ENCODE measurements at places on chromosomes 4 and X. TPM values are rescaled to one million over a fixed set of nuclear protein-coding genes. Genes with fewer than 3 reads are reported as not detected.

GRCh38 chrX:119647552-119648420 is 41.6 kb upstream of the NKRF start:
- DNase-seq: no peak

DNA sequence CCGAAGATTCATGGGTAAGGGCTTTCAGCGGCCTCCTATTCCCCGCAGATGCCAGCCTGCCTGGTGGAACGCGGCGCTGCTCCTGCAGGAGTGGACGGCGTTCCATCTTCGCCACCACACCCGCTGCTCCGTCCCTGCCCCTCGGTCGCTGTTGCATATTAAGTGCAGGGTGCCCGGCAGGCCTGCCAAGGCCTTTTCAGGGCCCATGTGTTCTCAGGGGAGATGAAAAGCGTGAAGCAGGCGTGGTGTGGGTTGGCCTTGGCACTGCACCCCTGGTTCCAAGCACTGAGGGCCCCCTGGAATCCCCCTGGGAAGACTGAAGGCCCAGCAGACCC is 52.0 kb downstream of the SORCS2 start:
- peak; percentile 17 for DNase-seq

DNA sequence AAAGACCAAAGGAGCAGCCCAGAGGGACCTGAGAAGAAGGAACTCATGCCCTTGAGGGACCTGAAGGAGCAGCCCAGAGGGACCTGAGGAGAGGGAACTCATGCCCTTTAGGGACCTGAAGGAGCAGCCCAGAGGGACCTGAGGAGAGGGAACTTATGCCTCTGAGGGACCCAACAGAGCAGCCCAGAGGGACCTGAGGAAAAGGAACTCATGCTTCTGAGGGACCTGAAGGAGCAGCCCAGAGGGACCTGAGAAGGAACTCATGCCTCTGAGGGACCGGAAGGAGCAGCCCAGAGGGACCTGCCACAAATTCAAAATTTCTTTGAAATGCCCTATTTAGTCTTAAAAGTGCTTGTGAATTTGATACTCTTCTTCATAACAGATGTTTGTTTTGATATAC is 48.5 kb upstream of the TMEM154 start:
- DNase-seq: no peak

GRCh38 chr4:153137159-153137558 is 67.1 kb upstream of the TRIM2 start:
- DNase-seq: no peak

VEGFC gene
- total RNA-seq: 0.14 TPM

DNA sequence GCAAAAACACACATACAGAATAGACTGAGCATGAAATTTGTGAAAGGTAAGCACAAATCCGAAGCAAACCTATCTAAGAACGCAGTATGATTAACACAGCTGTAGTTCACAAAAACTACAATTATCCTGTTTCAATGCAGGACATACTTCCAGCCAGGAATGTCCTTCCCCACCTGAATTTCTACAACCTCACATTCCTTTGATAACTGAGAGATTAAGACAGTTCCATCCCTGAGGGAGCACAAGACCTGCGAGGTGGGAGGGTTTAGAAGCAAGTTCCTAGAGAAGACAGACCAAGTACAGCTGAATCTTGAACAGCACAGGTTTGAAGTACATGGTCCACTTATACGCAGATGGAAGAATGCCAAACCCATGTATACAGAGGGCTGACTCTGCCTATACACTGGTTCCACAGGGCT is 10.6 kb downstream of the ABCG2 start:
- DNase-seq: no peak

DNA sequence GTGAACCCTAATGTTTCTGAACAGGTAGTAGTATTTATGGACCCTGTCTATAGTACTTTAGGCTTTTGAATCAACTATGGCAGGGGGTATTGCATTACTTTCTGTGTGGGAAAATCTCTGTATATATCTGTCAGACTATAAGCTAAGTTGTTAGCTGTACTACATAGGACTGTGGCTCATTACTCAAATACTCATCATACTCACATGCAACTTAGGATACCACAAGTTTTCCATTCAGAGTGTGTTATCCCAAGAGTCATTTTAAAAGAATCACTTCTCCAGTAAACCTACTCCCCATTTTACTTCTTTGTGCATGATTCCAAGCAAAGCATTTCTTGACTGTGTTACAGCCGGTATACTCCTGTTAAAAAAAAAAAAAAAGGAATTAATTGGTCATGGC is 95.6 kb downstream of the PHOX2B start:
- no peak for DNase-seq

DNA sequence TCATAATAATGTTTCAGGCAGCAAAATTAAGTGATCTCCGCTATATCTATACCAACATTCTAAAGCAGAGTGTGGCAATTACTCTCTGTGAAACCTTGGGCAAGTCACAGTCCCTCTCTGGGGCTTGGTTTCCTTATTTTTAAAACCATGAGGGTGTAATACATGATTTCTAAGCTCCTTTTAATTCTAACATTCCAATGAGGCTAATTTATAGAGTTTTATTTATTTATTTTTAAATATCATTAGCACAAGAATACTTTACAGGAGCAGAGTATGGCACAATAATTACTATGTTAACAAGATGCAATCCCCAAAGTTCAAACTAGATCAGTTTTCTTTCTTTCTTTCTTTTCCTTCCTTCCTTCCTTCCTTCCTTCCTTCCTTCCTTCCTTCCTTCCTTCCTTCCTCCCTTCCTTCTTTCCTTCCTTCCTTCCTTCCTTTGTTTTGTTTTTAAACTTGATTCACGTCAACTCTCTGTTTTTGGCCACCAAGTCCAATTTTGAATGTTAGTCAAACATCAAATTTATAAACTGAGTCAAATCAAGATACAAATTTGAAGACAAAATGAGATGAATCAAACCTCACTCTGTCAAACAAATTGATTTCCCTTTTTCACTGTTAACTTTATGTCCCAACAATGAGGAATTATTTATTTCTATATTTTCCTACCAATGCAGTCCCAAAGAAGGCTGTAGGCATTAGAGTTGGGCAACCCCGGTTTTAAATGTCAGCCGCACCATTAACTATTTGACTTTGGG is 50.2 kb upstream of the GPR174 start:
- no peak for DNase-seq

- no peak for DNase-seq
Observed at GRCh38 chrX:149259241-149259640, 245.9 kb downstream of the IDS start.

GRCh38 chr4:10893395-10893794 is 208.8 kb upstream of the CLNK start:
- DNase-seq: peak; percentile 36

DNA sequence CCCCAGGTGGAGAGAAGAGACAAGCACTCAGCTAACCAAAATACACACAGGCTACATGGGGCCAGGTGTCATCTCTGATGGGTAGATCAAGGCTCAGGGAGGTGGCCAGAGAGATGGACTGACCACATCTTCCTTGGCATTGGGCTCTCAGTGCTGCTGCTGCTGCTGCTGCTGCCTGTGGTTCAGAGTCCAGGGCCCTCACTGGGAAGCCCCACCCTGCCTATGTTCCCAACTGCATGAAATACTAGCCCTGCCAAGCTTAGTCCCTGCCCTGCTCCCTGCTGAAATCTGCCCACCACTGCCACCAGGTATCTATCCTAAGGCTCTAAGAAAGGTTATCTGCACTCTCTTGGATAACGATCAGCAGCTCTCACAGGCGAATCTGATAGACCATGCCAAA is 118.7 kb downstream of the EFHC2 start:
- DNase-seq: no peak

PIN4 gene
- total RNA-seq: 13.3 TPM

GRCh38 chrX:39158801-39159657 is 357.8 kb downstream of the MID1IP1 start:
- no peak for DNase-seq

MAGEB17 gene
- not detected for total RNA-seq

DNA sequence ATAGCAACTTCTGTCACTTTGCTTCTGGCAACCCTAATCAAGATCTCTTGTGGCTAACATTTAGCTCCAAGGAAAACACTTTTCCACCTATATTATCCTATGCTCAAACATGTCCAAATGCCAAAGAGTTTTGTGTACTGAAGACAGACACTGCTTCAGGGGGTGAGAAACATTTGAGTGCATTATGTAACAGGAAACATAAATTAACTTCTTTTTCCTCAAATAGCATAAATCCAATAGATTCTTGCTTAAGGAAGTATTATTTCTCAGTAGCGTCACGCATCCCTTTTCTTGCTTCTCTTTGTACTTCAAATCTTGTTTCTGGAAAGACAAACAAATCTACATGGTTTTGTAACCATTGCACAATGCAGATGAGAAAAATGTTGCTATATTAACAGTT is 839.1 kb downstream of the GLUD2 start:
- DNase-seq: no peak

DNA sequence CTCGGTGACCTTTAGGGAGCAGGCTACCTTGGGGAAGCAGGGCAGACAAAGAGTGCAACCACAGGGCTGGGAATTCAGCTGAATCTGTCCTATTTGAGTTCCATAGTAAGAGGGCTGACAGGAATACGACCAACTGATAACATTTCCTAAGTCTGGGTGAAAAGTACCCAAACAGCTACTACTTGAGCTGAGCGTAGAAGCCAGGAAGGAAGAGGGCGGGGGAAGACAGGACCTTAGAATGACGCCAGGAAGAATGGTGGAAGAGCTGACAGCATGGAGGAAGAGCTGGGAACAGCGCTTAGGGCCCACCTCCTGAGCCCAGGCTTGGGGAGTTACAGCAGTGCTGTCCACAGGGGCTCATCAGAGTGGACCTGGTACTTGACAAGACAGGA is 14.4 kb downstream of the MECP2 start:
- DNase-seq: no peak

- no peak for DNase-seq
Observed at GRCh38 chr4:54189140-54189539, 40.0 kb upstream of the PDGFRA start.

GRCh38 chr4:26365537-26366150 is 44.8 kb downstream of the RBPJ start:
- no peak for DNase-seq

GRCh38 chr4:15213302-15213970 is 211.2 kb downstream of the CPEB2 start:
- DNase-seq: no peak

DNA sequence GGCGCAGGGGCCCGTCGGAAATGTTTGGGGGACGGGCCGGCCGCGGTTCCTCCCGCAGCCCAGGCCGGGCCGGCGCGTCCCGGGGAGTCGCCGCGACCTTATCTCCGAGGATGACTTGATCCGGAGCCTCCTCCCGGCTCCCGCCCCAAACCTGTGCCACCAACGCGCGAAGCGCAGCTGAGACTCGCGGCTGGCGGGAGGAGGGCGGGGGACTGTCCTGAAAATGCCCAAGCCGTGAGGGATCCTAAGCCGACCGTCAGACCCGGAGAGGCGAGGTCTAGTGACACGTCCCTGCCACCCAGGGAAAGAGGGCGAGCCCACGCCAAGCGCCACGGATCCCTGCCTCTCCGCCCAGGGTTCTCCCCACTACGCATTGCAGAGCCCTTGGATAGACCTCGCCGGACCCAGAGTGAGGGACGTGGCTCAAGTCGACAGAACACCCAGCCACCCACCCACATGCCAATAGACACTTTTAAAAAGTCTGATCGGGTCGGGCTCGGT is 26.9 kb downstream of the UTP14A start:
- DNase-seq: peak; percentile 13

DNA sequence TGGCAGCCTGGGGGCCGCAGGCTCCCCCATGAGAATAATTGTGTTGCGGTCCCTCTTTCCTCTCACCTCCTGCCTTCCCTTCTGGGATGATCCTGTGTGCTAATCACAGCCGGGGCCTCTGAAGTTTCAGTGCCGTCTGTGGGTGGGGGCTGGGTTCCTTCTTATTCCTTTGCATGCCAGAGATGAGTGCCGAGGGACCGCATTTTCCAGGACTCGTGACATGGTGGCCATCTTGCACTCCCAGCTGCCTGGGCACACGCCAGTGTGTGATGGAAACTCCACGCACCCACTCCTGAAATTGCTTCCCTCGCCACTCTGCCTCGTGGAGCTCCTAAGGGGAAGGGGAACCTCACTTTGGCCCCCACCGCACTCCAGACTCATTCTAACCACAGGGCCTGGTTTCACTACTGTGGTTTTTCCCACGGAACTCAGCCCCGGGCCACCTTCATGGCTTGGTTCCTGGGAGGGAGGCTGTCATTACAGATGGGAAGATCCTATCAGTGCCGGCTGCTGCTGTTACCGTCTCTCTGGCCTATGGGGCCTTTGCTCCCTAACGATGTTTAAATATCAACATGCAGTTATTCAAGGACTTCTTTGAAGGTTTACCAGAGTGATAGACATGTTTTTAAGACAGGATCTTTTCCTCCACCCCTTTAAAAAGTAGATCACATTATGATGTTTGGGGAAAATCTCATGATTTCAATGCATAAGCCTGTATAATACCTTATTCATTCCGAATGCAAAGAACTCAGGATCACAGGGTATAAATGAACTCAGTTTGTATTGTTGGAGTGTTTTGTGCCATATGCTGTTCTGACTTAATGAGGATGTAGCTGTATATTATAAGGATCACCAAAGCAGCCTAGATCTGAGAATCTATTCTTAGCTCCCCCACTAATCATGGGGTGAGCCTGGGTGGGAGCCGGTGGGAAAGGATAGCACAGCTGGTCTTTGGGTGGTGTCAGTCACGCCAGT is 89.6 kb downstream of the SORCS2 start:
- no peak for DNase-seq

DNA sequence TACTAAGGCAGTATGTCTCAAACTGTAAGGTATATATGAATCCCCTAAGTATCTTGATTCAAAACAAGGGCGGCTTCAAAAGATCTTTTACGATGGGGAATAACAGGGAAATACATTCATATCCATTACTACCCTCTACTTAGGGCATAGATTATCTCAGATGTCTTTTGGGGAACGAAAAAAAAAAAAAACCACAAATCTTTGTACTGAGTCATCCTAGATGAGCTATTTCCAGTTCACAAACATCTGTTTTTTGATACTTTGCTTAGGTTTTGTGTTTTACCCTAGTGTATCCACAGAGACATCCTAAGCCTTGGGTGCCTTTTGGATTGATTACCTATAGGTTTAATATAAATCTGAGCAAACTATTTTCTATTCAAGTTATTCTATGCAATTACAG is 457.2 kb downstream of the NLGN4X start:
- no peak for DNase-seq

PRKG2 gene
- total RNA-seq: not detected

GIMD1 gene
- not detected for total RNA-seq

NHS gene
- total RNA-seq: not detected
